Urinary bladder (tissue), 4 donors: ENCODE measurements at places on chromosomes 4 and X.

- DNase-seq: no peak
Observed at GRCh38 chrX:19882066-19882775, 5.2 kb downstream of the SH3KBP1 start.

- no peak for DNase-seq
Observed at GRCh38 chrX:14501327-14501726, 28.0 kb upstream of the GLRA2 start.

DNA sequence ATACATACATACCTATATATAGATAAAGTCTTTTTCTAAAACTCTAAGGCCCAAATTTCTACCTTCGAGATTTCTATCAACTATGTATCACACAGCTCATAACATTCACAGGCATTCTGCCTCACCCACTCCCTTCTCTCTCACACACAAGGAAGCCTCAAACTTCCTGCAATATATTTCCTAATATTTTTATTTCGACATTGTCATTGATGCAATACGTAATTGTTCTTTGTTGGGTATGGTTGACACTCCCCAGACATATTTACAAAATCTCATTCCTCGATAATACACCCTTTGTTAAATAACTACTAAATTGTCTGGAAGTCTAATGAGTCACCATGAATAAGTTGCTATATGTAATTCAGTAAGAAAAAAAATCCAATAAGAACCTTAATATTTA, 143.5 kb downstream of the HNRNPD start:
- no peak for DNase-seq

GRCh38 chr4:6625256-6625655, 15.2 kb upstream of the MRFAP1 start:
- DNase-seq: no peak

GRCh38 chrX:134780908-134781307, 122.6 kb upstream of the PLAC1 start:
- no peak for DNase-seq

GRCh38 chrX:13495232-13495631, 74.2 kb upstream of the EGFL6 start:
- no peak for DNase-seq

- DNase-seq: no peak
Observed at GRCh38 chr4:107900508-107900907, 30.8 kb upstream of the CYP2U1 start.

- DNase-seq: no peak
Observed at GRCh38 chrX:15515931-15516330, 15.3 kb downstream of the BMX start.

DNA sequence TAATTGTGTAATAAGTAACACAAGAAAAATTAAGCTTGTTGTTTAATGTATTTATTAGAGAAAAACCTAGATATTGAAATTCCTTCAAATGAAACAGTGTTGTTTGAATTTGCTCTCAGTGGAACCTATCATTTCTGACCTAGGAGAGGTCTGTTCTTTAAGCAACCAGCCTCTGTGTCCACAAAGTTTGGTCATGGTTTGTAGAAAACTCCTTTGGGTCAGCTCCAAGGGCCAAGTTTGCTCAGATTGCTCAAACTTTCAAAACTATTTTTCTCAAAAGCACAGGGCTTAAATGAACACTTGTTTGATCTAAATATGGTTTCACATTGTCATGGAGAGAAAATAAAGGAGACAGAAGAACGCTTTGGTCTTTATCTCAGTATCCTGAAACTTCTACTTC, 29.6 kb upstream of the RPL34 start:
- no peak for DNase-seq

DNA sequence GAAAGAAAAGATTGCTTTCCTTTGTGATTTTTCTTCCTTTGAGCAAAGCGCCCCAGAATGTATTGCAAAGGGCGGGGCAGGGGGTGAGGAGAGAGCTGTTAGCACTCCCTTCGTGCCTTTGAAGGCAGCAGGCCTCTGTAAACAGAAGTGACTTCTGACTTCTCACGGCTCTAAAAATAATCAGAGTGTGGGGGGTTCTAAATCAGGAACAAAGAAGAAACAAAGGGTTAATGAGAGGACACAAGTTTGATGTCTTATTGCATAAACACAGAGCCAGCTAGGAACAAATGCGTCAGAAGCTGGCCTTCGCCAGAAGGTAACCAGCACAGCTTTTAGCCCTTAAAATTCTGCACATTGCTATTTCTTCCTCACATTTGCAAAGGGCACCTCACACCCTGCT, 626.2 kb downstream of the MID1IP1 start:
- DNase-seq: no peak

DNA sequence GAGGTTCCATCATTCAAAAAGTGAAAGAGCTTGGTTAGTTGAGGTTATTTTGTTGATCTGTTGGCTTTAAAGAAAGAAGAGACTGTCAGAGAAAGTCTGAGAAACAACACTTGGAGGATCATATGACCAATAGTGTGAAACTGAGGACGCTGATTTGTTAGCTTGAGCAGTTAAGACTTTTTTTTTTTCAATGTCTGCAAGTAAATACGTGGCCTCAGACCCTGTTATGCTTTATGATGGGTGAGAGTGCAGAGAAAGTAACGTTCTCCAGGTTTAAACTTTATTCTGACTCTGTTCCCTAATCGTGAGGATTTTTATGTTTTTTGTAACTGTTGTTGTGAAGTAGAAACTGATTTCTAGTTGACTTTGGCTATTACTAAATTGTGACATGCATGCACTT, 45.9 kb downstream of the GAB1 start:
- no peak for DNase-seq

DNA sequence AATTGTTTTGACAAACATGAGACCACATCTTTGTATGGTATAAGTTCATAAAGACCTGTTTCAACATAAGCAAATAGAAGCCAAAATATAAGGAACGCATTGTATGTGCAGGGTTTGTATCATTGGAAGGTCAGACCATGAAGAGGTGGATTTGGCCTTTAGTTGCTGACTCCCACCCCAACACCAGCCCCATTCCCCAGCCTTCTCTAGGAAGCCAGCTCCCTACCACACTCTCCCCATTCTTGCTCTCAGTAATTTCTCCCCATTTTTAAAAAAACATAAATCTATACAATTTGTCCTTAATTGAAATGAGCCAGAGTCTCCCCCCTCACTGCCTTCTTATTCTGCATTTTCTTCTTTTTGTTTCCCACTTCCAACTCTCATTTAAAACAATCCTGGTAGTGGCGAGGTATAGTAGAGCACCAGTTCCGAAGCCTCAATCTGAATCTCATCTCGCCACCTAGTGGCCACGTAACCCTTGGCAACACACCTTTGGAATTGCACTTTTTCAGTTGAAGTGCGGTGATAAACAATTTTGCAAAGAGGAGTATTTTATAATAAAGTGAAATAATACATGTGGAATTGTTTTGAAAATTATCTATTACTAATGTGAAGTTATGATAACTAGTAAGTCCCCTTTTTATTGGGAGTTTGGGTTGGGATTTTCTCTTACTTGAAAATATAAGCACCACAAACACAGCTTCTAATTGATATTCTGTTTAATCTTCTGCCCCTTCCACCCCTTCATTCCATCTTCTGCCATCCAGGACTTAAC, 126.6 kb downstream of the ASB9 start:
- peak; percentile 14 for DNase-seq

GRCh38 chr4:56742080-56742871, 61.2 kb upstream of the HOPX start:
- no peak for DNase-seq

GRCh38 chrX:120293015-120293414, 18.2 kb downstream of the TMEM255A start:
- DNase-seq: no peak

DNA sequence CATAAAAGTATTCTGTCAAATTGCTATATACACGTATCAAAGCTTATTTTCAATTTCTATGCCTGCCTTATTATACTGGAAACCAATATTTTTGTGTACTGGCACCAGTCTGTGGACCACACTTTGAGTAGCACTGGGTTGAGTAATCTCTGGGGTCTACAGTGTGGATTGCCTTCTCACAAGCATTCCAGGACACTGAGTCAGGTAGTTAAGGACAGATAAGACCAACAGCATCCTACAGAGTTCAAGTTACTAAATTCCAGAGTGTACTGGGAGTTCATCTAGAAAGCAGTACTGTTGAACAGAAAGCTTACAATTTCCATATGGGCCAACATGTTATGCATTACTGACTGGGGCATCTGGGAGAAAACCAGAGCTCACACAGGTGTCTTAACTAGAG, 61.8 kb downstream of the VMA21 start:
- no peak for DNase-seq

- DNase-seq: no peak
Observed at GRCh38 chr4:177968817-177969442, 526.7 kb upstream of the AGA start.

DNA sequence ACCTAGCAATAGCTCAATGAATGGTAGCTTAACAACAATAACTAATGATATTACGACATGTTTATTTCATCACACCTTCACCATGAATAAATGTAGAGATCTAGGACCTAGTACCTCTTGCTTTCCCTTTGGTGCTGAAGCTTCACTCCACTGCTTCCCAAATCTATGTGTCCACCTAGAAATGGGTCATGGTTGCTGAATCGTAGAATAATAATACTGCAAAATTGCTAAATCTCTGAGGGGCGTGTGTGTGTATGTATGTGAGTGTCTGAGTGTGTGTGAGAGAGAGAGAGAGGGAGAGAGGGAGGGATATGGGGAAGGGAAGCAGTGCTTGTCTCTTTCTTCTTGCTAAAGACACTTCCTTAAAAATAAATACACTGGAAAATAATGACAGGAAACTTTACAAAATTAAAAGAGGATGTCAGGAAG, 109.3 kb upstream of the BMP2K start:
- DNase-seq: no peak

- DNase-seq: no peak
Observed at GRCh38 chr4:8215001-8215427, 15.9 kb downstream of the SH3TC1 start.

- DNase-seq: no peak
Observed at GRCh38 chrX:150092549-150092948, 154.3 kb upstream of the EOLA2 start.

DNA sequence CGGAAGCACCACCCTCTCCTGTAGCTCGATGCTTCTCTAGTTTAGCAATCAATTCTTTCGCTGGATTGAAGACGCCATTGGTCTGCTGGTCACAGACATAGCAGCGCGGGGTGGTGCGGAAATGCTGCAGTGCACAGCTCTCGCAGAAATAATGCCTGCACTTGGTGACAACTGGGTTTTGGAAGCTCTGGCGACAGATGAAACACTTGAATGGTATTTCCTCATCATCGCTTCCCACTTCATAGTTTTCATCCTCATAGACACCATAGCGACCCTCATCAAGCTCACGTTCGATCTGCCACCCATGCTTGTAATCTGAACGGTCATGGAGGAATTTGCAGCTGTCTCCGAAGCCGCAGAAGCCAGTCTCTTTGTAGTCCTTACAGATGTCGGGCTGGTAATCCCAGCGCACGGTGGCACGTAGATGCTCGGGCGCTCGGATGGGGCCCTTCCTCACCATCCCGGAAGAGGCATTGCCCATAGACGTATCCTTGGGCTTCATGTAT, 854 bp downstream of the RNF113A start:
- DNase-seq: no peak

- no peak for DNase-seq
Observed at GRCh38 chr4:141180991-141181761, 39.5 kb upstream of the ZNF330 start.

GRCh38 chr4:155667568-155668511, 1.2 kb downstream of the GUCY1A1 start:
- no peak for DNase-seq
